HuH-7 (cell line): ENCODE measurements at places on chromosomes 4 and X.
A peak's percentile ranks its signal among the peaks of the same experiment; 100 is the strongest.

- no peak for DNase-seq
These were observed 140.6 kb upstream of the BANK1 start for GRCh38 chr4:101649790-101650515.

DNA sequence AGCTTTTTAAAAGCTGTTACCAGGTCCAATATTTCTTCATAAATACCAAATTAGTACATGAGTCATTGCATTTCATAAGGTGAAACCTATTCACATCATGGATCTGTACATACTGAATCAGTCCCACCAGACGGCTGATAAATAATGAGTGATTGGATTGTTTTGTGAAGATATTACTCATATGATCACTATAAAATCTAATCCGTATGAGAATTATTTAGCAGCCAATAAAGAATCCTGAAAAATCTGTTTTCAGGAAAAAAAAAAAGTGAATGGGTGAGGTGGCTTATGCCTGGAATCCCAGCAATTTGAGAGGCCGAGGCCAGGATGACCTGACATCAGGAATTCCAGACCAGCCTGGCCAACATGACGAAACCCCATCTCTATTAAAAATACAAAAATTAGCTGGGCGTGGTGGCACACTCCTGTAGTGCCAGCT is 438.1 kb downstream of the INPP4B start:
- DNase-seq = no peak

DNA sequence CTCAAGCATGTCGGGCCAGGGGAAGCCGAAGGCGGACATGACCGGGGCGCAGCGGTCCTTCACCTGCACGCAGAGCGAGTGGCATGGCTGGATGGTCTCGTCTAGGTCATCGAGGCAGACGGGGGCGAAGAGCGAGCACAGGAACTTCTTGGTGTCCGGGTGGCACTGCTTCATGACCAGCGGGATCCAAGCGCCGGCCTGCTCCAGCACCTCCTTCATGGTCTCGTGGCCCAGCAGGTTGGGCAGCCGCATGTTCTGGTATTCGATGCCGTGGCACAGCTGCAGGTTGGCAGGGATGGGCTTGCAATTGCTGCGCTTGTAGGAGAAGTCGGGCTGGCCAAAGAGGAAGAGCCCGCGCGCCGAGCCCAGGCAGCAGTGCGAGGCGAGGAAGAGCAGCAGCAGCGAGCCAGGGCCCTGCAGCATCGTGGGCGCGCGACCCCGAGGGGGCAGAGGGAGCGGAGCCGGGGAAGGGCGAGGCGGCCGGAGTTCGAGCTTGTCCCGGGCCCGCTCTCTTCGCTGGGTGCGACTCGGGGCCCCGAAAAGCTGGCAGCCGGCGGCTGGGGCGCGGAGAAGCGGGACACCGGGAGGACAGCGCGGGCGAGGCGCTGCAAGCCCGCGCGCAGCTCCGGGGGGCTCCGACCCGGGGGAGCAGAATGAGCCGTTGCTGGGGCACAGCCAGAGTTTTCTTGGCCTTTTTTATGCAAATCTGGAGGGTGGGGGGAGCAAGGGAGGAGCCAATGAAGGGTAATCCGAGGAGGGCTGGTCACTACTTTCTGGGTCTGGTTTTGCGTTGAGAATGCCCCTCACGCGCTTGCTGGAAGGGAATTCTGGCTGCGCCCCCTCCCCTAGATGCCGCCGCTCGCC is at the start of gene SFRP2:
Gene SFRP2, minus strand, starts transcription at position 671 of the 864 bp plus-strand sequence. Its CDS starts 248 bp downstream, at position 423.
- DNase-seq = no peak

DNA sequence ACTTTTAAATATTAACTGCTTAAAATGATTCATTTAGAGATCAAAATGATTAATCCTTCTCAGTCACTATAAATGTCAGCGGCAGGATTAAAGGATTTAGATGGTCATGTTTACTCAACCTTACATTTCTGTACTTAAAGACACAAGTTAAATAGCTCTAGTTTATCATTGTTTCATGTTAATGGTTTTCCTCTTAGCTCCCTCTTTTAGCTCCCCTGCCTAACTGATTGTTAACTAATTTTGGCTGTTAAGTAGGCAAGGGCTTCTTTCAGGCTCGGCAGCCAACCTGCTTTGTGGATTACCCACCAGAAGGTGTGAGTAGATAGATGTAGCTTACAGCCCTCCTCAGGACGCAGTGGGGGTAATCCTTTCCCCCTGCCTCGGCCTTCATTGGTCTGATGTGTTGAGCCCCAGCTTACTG is 96.0 kb downstream of the TENM3 start:
- no peak for DNase-seq

DNA sequence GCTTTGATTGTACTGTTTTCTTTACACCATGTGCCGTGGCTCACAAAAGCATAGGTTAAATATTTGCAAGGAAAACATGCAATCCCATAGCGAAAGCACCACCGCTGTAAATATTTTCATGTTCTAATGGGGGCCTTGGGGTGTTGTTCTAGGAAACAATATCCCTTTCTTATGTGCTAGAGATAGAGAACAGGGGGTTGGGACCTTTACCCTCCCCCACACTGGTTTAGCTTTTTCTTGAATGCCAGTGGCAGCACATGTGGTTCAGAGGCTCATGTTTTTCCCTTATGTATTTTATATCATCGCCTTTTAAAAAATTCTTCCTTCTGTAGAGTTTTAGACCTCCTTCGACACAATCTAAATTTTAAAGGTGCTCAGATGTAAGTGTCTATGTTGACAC is 422.6 kb upstream of the TENM3 start:
- no peak for DNase-seq

GRCh38 chrX:17859609-17860178 is 1.4 kb downstream of the RAI2 start:
- no peak for DNase-seq

- DNase-seq = peak; percentile 10
These were observed 332.7 kb upstream of the IGFBP7 start for GRCh38 chr4:57442831-57443291.

DNA sequence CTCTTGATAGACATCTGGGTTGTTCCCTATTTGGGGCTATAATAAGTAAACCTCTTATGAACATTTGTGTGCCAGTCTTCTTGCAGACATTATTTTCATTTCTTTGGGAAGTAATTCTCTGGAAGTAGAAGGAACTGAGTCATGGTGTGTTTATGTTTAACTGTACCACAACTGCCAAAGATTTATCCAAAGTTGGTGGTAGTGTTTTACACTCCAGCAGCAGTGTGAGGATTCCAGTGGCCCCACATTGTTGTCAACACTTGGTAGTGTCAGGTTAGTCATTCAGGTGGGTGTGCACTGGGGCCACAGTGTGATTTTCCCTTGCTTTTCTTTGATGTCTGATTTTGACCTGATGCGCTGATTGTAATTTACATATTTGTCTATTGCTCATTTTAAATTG is 5.0 kb upstream of the UVSSA start:
- no peak for DNase-seq

GRCh38 chrX:124194199-124194598 is 138.3 kb upstream of the TEX13D start:
- DNase-seq = no peak

GRCh38 chrX:22056235-22056634 is 24.1 kb downstream of the PHEX start:
- no peak for DNase-seq

DNA sequence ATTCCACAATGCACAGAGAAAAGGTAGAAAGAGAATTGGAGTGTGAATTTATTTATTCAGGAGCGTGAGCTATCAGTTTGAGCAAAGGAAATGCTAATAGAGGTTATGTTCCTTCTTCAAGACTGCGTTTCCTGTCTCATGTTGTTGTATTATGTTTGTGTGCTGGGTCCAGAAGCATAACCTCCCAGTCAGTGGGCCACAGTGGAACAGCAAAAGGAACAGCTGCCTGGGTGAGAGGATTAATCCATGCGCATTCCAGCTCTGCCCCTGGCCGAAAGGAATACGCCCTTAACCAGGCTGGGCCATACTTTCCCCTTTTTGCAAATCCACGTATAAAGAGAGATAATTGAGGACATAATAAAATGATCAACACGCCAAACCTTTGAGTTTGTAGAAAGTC is 32.4 kb upstream of the ARX start:
- DNase-seq = no peak
